Astrocyte of the spinal cord (primary cell): ENCODE measurements at places on chromosomes 3 and 15.

DNA sequence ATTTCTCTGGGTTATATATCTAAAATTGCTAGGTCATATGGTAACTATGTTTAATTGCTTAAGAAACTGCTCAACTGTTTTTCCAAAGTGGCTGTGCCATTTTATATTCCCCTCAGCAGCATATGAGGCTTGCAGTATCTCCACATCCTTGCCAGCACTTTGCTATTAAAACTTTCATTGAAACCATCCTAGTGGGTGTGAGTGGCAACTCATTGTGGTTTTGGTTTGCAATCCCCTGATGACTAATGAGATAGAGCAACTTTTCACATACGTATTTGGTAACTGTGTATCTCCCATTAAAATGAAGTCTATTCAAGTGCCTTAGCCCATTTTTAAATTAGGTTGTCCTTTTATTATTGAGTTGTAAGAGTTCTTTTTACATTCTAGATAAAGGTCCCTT is 17.3 kb downstream of the KPNA1 start:
- DNase-seq: peak; percentile 90

- DNase-seq: no peak
These were observed 137.8 kb upstream of the MYRIP start for GRCh38 chr3:39671600-39671999.

DNA sequence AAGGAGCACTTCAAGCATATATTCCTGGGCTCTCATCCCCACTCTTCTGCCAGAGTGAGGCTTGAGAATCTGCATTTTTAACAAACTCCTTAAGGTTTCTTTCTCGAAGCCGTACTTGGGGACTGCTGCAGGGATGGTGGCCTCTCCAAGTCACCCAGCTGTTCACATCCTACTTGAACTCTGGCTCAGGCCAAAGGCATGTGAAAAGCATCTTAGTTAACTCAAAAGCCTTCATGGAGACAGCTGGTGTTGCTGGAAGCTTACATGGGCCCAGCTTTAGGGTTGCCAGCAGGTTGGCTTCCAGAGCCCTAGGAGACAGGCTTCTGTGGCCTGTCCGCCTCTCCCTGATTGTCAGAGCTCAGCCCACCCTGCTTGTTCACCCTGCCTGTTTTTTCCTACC is 139.2 kb downstream of the THSD4 start:
- DNase-seq: no peak

GRCh38 chr3:13346481-13347389 is 73.4 kb downstream of the NUP210 start:
- DNase-seq: no peak

GRCh38 chr3:155208183-155208800 is 85.2 kb downstream of the STRIT1 start:
- DNase-seq: no peak

- no peak for DNase-seq
These were observed 10.9 kb downstream of the CHCHD6 start for GRCh38 chr3:126714921-126715320.

- DNase-seq: no peak
These were observed 26.0 kb upstream of the EID1 start for GRCh38 chr15:48851956-48852355.

GRCh38 chr3:108227131-108227530 is 4.9 kb upstream of the IFT57 start:
- DNase-seq: no peak

GRCh38 chr3:24387493-24387892 is 107.2 kb downstream of the THRB start:
- peak; percentile 20 for DNase-seq

- DNase-seq: no peak
These were observed 28.9 kb downstream of the NR2C2 start for GRCh38 chr3:14976317-14976716.

- DNase-seq: peak; percentile 87
These were observed 44.4 kb upstream of the SACM1L start for GRCh38 chr3:45644791-45645201.

GRCh38 chr3:77885381-77885780 is 845.5 kb downstream of the ROBO2 start:
- DNase-seq: no peak

DNA sequence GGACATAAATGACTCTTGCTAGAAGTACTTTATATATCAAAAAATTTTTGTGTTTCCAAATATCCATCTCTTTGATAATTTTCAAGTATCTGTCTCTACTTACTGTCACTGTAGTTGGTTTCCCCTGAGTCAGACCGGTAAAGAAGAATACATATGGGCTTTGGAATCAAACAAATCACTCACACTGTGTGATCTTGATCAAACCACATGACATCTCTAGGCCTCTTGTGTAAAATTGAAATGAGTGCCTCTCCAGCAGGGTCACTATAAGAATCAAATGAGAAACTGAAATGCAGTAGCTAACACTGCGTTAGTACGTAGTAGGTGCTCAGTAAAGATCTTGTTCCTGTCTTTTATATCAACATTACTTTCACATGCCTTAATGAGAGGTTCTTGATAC is 314.6 kb upstream of the STT3B start:
- DNase-seq: no peak

GRCh38 chr3:5136919-5137429 is 14.9 kb downstream of the ARL8B start:
- no peak for DNase-seq

- no peak for DNase-seq
These were observed at the start of gene GLDN for GRCh38 chr15:51341366-51342226. GLDN (plus strand) TSS chr15:51341655; CDS start chr15:51341685, 30 bp downstream.

DNA sequence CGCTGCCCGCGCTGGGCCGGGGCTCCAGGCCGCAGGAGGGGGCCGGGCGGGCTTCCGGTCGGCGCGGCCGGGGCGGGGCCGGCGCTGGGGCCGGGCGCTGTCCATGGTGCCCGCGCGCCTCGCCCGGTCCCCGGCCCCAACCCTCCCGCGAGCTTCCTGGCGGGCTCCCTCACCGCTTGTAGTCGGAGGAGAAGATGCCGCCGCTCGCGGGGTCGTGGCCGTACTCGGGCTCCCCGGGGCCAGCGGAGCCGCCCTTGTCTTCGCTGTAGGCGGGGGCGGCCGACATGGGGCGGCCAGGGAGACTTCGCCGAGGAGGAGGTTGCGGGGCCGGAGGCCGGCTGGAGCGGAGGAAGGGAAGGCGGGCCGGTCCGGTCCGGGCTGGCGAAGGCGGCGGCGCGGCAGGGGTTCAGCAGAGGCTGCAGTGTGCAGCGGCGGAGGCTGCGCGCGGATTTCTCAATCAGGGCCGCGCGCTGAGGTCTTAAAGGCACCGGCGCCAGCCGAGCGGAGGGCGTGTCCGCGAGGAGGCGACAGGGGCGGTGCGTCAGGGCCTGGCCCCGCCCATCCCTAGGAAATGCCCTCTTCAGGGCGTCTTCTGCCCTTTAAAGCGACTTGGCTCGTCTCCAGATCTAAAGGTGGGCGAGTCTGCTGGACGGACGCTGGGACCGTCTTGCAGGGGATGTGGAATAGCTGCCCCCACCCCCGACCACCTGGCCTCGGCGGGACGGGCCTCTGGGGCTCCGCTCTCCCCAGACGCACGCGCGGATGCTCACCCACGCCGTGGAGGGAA is at the start of gene AP3B2:
TSS of gene AP3B2 (minus strand) at position 455 of the 787 bp plus-strand sequence. CDS start at position 286, 169 bp downstream.
- peak; percentile 50 for DNase-seq

GRCh38 chr15:69114331-69114928 is 46.0 kb upstream of the GLCE start:
- DNase-seq: no peak

DNA sequence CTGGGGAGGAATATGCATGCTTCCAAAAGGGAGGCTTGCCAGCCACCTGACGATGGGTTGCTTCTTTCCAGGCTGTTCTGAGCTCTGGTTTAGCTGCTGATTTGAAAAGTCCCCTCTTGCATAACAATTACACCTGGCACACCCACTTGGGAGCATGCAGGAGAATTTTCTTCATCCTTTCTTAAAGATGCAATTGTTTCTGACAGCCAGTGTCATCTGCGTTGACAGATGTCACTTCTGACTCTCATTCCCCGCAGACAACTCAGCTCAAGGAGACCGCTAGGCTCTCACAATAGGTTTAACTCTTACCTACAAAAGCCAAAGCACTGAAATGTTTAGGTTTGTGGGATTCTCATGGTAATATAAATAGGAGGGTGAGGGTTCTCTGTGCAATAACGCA is 185.6 kb upstream of the SYNPR start:
- no peak for DNase-seq

DNA sequence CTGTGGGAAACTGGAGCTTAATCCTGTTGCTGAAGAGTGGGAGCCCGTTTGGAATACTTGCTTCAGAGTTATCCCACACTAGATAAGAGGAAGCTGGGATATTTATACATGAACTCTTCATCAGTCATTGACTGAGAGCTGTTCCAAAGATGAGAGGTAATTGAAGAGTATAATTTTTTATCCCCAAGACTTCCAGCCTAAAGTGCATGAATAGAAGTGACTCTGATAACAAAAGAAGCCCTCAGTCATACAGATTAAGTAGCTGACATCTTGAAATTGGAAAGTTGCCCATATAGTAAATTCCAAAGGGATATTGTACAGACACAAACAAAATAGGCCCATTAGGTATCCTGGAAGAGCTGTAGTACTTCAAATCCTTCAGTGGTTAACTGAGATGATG is 268.0 kb downstream of the EPHA3 start:
- DNase-seq: no peak

DNA sequence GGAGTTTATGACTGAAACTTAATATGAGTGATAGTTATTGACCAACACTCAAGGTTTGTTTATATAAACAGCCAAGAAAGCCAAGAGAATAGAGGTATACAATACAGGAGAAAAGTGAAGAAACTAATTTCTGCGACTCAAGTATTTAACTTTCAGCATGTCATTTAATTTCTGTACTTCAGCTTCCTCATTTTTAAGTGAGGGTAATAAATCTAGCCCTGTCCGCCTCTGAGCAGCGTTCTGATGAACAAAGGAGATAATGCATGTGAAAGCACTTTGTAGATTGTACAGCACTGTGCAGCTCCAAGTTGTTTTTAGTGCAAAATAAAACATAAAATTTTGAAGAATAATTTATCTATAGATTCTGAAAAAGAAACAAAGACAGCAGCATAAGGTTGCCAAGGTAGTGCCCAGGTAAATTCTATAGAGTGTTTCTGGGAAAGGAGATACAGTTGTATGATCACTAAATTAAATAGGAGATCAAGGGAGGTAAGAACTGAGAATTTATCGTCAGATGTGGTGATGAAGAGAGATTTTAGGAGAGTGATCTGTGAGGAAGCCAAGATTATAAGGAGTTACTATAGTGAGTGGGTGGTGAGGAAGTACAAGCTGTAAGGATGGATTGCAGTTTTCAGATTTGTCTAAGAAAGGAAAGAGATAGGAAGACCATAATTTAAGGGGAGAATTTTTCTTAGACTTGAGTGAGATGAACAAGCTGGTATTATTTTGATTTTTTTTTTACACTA is 71.3 kb downstream of the RASA2 start:
- DNase-seq: no peak

- no peak for DNase-seq
These were observed 9.0 kb downstream of the SPATA12 start for GRCh38 chr3:57069503-57069902.

DNA sequence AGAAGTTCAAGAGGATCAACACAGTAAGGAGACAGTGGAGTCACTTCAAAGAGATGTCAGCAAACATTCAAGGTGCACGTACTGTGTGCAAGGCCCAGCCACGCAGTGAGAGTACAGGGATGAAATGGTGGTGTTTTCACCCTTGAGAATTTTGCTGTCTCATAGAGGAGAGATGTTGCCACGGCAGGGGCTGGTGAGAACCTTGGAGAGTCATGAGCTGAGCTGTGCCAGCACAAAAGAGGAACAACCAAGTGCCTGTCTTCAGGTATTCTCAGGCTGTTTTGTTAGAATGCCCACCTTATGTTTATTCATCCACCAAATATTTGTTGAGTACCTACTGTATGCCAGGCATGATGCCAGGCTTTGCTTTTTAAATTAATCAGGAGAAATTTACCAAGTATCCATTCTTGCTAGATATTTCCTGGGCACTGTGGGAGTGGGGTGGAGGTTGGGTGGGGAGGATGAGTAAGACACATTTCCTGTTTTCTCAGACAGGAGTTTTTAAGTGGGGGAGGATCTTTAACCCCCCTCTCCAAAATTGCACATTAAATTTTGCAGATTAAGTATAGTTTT is 72.6 kb downstream of the SLC6A11 start:
- no peak for DNase-seq

GRCh38 chr3:60215946-60216345 is 1035.3 kb downstream of the FHIT start:
- DNase-seq: no peak

GRCh38 chr15:78130466-78131294 is 565 bp downstream of the CIB2 start:
- DNase-seq: no peak

- no peak for DNase-seq
These were observed 22.3 kb downstream of the CAND2 start for GRCh38 chr3:12818773-12819172.

- no peak for DNase-seq
These were observed 85.1 kb downstream of the STAG1 start for GRCh38 chr3:136667081-136667480.

DNA sequence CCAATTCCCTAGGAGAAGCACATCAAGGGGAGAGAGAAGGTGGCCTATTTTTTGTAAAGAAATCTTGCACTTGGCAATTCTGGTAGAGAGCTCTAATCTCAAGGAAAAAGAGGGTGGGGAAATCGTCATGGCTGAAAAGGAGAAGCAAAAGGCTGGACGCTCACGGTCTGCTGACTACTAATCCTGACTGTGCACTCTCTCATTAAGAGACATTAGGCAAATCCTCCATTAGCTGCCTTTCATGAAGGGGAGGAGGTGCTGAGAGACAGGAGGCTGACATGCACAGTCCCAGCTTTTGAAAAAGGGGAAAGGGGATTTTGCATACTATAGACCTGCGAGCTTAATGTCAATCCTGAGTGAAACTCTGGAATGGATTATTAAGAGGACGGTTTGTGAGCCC is 170.0 kb downstream of the NR2F2 start:
- no peak for DNase-seq

DNA sequence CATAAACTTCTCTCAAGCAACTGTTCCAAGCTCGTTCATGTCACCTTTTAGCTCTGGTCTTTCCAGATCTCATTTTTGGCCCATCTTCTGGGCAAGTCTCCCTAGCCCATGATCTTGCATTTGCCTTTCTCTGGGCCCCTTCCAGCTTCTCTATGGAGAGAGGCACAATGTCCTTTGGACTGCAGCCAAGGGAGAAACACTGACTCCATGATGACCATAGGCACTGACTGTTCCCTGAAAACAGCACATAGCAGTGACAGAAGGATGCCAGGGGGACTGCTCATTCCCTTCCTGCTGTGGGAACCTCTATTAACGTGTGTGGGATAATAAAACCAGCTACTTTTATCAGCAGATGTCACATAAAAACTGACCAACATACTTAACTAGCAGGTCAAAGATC is 60.3 kb downstream of the STRIT1 start:
- DNase-seq: peak; percentile 84

GRCh38 chr3:63979093-63979885 is 44.0 kb downstream of the PSMD6 start:
- no peak for DNase-seq

- DNase-seq: no peak
These were observed 170.8 kb upstream of the MITF start for GRCh38 chr3:69568458-69568857.
